ENCODE measurements at places on chromosomes 2 and 18.

GRCh38 chr2:115491186-115491793 lies 1048.8 kb downstream of the DPP10 start:
- no peak for DNase-seq

DNA sequence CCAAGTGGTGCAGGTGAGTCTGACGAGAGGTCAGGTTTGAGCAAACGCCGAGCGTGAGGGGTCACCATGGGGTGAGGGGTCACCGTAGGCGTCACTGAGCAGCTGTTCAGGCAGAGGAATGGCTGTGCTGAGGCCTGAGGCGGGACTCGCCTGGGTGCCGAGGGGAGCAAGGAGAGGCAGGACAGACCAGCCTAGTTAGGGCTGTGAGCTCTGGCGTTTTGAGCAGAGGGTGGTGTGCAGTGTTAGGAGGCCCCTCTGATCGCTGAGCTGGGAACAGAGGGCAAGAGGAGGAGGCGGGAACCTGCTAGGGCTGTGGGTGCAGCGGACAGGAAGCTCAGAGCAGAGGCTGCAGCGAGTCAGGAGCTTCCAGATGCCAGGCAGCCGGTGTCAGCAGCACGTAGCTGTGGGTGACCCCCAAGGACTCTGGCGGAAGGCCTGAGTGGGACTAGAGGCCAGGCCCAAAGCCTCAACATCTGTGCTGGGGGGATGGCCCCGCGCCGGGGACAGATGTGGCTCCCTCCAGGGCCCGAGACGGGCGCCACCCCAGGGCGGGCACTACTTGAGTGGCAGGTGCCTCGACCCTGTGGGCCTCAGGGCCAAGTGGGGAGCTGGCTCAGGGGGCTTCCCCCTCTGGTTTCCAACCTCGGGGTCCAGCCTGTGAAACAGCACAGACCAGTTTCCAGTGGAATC lies 55.7 kb downstream of the KCNG2 start:
- no peak for DNase-seq

DNA sequence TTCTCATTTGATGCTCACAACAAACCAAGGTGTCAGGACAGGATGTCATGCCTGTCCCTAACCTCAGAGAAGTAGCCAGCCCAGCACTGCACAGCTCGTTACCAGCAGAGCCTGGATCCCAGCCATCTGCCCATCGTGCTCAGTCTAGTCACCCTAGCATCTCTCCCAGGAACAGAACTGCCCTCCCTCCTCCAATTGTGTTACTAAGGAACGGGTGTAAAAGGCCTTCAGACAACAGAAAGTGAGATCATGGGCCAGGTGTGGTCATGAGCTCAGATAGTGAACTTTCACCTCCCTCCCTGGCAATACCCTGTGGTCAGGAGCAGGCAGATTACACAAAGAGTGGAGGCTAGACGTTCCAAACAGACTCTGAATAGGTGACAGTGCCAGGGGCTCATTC lies 111.8 kb upstream of the PPP1CB start:
- DNase-seq, result no peak

GRCh38 chr2:73859721-73860586 lies 31.2 kb downstream of the STAMBP start:
- DNase-seq, result no peak

GRCh38 chr2:27624943-27625342 lies 3.9 kb downstream of the CCDC121 start:
- no peak for DNase-seq

DNA sequence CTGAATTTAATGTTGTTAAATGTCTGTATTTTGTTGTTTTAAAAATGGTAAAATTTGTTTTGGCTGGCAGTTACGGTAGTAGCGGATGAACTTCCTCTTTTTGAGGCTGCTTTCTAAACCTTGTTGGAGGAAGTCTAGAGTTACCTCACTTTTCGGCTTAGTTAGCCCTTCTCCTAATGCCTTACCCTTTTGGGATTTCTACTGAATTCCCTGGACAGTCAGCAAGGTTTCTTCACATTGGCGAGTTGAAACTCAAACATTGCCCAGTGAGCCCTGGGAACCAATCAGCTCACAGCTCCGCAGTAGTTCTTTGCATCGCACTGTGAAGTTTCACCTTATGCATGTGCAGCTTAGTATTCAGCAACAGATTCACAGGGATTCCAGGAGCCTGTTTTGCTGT lies 55.2 kb downstream of the TMEM247 start:
- DNase-seq, result no peak

DNA sequence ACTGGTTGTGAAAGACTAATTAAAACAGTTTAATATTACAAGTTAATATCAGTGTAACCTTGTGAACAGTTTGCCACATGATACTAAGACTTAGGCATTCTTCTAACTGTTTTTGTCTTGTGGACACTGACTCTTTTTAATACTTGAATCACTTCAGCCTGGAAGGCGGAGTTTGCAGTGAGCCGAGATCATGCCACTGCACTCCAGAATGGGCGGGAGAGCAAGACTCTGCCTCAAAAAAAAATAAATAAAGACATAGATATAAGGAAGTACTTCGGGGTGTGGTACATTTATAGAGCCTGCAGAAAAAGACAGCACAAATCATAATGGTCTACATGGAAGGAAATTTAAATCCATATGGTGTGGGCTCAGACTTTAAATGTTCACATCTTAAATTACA lies 300.4 kb upstream of the NETO1 start:
- DNase-seq, result no peak

GRCh38 chr2:125634662-125635061 lies 1021.3 kb upstream of the GYPC start:
- no peak for DNase-seq

- DNase-seq, result no peak
Measured at GRCh38 chr2:173659509-173659908, 304.8 kb downstream of the CDCA7 start.

GRCh38 chr2:28979576-28980366 lies 1.3 kb upstream of the TOGARAM2 start:
- DNase-seq, result no peak

DNA sequence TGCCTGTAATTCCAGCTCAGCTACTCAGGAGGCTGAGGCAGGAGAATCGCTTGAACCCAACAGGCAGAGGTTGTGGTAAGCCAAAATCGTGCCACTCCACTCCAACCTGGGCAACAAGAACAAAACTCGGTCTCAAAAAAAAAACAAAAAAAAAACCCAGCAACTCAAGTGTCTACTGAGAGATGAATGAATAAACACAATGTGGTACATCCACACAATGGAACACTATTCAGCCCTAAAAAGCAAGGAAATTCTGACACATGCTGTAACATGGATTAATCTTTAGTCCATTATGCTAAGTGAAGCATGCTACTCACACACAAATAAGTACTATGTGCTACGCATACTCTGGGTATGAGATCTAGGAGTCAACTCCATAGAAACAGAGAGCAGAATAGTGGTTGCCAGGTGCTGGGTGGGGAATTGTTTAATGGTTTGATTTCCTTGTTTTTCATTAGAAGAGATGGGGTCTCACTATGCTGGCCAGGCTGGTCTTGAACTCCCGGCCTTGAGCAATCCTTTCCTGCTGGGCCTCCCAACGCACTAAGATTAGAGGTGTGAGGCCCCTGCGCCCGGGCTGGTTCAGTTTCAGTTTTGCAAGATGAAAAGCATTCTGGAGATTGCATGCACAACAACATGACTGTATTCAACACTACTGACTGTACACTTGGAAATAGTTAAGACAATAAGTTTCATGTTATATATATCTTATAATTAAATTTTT lies 15.9 kb downstream of the SMPD4 start:
- no peak for DNase-seq

DNA sequence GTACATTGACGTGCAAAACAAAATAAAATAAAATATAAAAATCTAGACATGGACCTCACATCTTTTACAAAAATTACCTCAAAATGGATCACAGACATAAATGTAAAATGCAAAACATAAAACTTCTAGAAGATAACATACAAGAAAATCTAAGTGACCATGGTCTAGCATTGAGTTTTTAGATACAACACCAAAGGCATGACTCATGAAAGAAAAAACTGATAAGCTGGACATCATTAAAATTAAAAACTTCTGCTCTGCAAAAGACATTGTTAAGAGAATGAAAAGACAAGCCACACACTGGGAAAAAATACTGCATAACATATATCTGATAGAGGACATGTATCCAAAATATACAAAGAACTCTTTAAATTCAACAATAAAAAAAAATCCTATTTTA lies 14.4 kb downstream of the MAP4K3 start:
- no peak for DNase-seq

DNA sequence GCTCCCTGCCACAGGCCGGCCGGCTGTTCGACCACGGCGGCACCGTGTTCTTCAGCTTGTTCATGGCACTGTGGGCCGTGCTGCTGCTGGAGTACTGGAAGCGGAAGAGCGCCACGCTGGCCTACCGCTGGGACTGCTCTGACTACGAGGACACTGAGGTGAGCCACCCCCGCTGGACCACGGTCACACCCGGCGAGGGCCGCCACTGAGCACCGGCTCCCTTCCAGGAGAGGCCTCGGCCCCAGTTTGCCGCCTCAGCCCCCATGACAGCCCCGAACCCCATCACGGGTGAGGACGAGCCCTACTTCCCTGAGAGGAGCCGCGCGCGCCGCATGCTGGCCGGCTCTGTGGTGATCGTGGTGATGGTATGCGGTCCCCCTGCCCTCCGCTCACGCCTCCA lies 20.8 kb downstream of the ANO7 start:
- no peak for DNase-seq

GRCh38 chr2:239813261-239814115 lies 211.7 kb downstream of the NDUFA10 start:
- DNase-seq, result peak; percentile 27

DNA sequence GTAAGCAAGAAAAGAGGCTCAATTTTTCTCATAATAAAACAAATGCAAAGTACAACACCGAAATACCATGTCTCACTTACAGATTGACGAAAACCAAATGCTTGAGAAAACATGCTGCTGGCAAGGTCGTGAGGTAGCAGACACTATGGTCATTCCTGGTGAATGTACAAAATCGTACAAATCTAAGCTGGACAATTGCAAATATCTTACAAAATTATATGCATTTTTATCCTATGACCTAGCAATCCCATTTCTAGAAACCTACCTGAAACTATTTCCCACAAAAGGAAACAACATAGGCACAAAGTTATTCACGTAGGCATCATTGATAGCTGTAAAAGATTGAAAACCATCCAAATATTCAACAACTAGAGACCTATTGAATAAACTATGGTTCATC lies 54.0 kb downstream of the SCG2 start:
- DNase-seq, result no peak

DNA sequence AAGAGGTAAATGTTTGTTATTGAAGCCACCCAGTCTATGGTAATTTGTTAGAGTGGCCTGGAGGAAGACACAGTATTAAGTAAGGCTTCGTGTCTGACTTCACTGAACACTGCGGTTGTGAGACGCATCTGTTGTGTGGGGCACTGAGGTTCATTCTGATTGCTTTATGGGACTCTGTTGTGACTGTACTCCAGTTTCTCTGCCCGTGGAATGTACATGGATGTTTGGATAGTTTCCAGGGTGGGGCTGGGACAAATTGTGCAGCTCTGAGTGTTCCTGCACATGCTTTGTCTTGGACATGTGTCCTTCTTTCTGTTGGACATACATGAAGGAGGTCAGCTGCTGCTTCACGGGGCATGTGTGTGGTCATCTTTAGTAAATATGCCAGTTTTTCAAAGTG lies 58.6 kb downstream of the ODC1 start:
- no peak for DNase-seq

DNA sequence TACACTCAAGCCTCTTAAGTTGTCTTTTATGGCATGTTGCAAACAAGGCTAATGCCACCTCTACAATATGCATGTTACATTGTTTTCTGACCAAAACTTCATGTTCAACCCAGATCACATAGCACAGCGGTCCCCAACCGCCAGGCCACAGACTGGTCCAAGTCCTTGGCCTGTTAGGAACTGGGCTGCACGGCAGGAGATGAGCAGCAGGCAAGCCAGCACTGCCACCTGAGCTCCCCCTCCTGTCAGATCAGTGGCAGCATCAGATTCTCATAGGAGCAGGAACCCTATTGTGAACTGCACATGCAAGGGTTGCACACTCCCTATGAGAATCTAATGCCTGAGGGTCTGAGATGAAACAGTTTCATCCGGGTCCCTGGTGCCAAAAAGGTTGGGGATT lies 324.8 kb upstream of the CHAC2 start:
- DNase-seq, result no peak

DNA sequence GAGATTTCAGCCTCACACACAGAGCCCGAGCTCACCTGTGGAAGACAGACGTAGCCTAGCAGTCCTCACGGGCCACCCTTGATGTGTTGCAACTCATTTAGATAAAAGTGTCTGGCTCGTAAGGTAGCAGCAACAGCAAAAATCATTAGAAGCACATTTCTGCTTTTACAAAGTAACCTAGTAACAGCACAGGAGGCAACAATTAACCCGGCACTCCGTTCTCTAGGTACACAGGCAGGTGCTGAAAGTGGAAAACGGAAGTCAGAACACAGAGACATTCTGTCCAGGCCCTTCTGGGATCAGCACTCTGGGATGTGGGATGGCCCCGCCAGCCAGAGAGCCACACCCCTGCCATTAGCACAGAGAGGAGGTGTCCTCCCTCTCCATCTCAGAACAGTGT lies 99.3 kb downstream of the KLHL29 start:
- no peak for DNase-seq

DNA sequence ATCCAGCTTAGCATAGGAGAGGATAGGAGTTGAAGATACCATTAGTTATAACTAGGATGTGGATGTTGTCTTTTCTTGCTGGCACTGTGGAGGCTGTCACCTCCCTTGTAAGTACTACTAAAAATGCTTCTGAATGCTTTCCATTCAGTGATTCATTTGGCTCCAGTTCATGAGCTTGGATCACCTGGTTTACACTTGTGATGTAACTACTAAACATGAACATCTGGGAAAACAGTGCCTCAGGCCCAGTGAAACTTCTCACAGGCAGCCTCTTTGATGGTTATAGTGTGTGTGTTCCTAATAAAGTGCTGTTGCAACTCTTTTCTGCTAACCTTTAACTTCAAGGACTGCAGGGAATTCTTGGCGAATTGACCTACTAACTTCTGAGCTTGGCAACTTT lies 13.0 kb upstream of the SLC9A2 start:
- DNase-seq, result no peak

DNA sequence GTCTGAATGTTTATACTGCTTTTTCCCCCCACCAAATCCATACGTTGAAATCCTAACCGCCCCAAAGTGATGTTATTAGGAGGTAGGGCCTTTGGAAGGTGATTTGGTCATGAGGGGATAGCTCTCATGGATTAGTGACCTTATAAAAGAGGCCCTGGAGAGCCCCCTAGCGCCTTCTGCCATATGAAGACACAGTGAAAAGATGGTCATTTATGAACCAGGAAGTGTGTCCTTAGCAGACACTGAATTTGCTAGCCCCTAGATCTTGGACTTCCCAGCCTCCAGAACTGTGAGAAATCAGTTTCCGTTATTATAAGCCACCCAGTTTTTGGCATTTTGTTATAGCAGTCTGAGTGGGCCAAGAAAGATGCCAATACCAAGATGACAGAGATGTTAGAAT lies 7.2 kb upstream of the TSN start:
- DNase-seq, result no peak
